ENCODE measurements at places on chromosomes 5 and 9.

DNA sequence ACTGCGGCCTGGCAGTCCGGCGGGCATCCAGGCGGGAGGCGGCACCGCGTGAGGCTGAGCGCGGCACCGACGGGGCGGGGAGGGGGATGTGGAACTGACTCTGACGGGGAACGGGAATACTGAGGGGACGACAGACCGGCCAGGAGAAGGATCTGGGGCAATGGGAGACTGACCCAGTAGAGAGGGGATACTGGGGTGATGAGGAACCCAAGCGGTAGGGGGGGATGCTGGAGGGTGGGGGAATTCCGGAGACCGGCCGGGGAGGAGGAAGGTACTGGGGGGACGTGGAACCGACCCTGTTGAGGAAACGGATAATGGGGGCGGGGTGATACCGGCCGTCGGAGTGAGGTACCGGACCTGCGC, 423 bp downstream of the IPPK start:
- peaks cover 14% of the 10 kb centered on the region for H3K36me3 ChIP-seq
- no peaks in the 10 kb centered on the region for H3K27me3 ChIP-seq
- peak overlapping the region; percentile 82 for H3K4me3 ChIP-seq
- peaks cover 29% of the 10 kb centered on the region for H3K4me1 ChIP-seq
- H3K27ac ChIP-seq = peak overlapping the region; percentile 79
- no peak for DNase-seq

DNA sequence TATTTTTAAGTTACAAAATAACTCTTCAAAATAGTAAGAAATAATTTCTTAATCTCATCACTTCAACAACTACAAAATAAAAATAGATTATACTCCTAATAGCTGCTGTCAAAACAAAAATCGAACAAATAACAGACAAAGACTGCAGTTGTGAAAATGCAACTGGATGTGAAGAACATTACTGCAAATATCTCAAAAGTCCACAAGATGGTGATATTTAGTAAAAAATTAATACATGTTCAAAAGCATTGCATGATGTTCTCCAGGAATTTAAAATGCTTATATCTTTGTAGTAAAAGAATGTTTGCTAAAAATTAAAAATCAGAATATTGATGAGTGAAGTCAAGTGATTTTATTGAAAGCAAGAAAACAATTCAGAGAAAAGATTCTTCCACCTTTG, 66.2 kb downstream of the MPDZ start:
- no peaks in the 10 kb centered on the region for H3K4me1 ChIP-seq
- no peak for DNase-seq
- H3K4me3 ChIP-seq = no peak overlapping the region

DNA sequence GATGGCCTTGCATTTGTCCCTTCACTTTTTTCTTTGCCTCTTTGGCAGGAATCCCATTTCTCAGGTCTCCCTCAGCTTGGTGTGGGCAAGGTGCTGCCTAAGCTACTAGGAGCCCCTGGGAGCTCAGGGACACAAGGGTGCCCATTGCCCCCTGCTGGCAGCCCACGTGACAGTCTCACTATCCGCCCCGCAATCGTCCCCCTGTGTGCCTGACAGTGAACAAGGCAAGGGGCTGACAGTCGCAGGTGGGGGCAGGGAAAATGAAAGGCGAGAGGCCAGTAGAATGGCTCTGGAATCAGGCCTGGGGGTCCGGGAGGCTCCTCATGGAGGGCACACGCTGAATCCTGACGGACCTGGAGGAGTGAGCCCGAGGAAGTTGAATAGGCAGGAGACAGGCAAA, 2.0 kb upstream of the PCDH12 start:
- no peak overlapping the region for H3K4me3 ChIP-seq

GRCh38 chr9:27627188-27627564, 53.9 kb upstream of the C9orf72 start:
- no peaks in the 10 kb centered on the region for H3K4me1 ChIP-seq
- H3K27me3 ChIP-seq = no peaks in the 10 kb centered on the region
- no peak overlapping the region for H3K27ac ChIP-seq
- H3K36me3 ChIP-seq = no peaks in the 10 kb centered on the region
- no peak overlapping the region for H3K4me3 ChIP-seq

GRCh38 chr9:69323861-69324260, 1.2 kb upstream of the ENTREP1 start:
- H3K4me3 ChIP-seq = no peak overlapping the region
- H3K27ac ChIP-seq = no peak overlapping the region
- H3K4me1 ChIP-seq = peaks cover 21% of the 10 kb centered on the region
- peaks cover 17% of the 10 kb centered on the region for H3K27me3 ChIP-seq
- no peak for DNase-seq
- no peaks in the 10 kb centered on the region for H3K36me3 ChIP-seq

GRCh38 chr5:172833686-172834414, at the start of gene ERGIC1:
ERGIC1 (plus strand) TSS chr5:172834251; CDS start chr5:172834414, 163 bp downstream.
- no peaks in the 10 kb centered on the region for H3K27me3 ChIP-seq
- no peak for DNase-seq
- peak within 1 kb of the TSS; percentile 86 for H3K27ac ChIP-seq
- H3K36me3 ChIP-seq = peaks cover 7% of the 10 kb centered on the region

All from spinal cord (tissue), 10 donors.